ENCODE measurements at places on chromosomes 1 and 21. TPM values are rescaled to one million over a fixed set of nuclear protein-coding genes. Genes with fewer than 3 reads are reported as not detected.

GRCh38 chr1:56831871-56832693 is 12.9 kb upstream of the FYB2 start:
- peak; percentile 38 for DNase-seq

SLAMF9 gene
- not detected for total RNA-seq

- DNase-seq: no peak
These were observed 17.3 kb downstream of the NOC2L start for GRCh38 chr1:941588-942383.

NBPF26 gene
- total RNA-seq: 7.0 TPM

FCRLA gene
- total RNA-seq: not detected

DNA sequence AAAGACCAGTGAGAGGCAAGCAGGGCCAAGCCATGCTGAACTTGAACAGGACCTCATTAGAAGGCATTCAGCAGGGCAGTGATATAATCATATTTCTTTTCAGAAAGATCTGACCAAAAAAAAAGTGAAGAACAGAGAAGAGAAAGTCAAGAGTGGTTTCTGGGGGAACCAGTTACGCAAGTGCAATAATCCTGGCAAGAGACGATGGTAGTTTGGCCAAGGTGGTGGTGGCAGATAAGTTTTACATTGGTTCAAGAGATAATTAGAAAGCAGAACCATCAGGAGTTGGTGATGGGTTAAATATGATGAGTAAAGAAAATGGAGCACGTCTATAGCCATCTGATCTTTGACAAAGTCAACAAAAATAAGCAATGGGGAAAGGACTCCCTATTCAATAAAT is 54.3 kb downstream of the ZSWIM5 start:
- no peak for DNase-seq

TAL1 gene
- total RNA-seq: 0.59 TPM

OPTC gene
- not detected for total RNA-seq

Data from gastrocnemius medialis (tissue), 4 donors.